ENCODE measurements at places on chromosomes 1 and 21.
A peak's percentile ranks its signal among the peaks of the same experiment; 100 is the strongest.

GRCh38 chr1:159040893-159041724, 31.4 kb downstream of the IFI16 start:
- DNase-seq = no peak

- DNase-seq = no peak
Measured at GRCh38 chr1:235998812-235999211, 66.1 kb downstream of the NID1 start.

- DNase-seq = peak; percentile 26
Measured at GRCh38 chr1:45493116-45493697, 2.2 kb upstream of the TESK2 start.

DNA sequence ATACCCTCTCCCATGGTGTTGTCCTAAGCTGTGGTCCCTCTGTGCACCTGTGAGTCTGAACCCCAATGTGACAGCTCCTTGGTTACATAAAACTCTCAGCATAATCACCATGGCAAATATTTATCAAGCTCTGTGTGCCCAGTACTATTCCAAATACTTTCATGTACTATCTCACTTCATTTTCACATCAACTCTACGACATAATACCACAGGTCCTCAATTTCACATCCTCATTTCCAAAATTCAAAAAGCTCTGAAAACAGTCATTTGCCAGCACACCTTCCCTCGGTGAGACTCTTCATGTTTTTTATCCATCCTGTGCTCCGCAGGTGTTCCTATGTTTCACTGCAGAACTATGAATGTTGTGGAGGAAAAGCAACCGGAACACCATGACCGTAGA, 12.4 kb upstream of the CREG1 start:
- DNase-seq = no peak

- DNase-seq = no peak
Measured at GRCh38 chr1:41653574-41653973, 169.1 kb upstream of the EDN2 start.

DNA sequence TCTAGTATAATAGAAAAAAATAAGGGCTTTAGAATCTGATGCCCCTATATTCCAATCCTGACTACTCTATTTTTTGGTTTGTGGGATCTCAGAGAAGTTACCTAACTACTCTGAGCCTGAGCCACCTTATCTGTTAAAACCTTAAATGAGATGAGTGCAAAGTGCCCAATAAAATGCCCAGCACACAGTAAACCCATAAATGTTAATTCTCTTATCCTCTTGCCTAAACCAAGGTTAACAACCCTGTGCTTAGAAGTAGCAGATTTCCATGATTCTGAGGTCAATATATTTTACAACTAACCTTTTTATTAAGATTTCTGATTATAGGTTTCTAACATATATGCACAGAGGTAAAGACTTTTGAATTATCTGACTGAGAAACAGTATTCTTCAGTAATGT, 35.8 kb downstream of the DOCK7 start:
- DNase-seq = no peak

GRCh38 chr1:248892590-248892989, 13.4 kb upstream of the PGBD2 start:
- DNase-seq = no peak

DNA sequence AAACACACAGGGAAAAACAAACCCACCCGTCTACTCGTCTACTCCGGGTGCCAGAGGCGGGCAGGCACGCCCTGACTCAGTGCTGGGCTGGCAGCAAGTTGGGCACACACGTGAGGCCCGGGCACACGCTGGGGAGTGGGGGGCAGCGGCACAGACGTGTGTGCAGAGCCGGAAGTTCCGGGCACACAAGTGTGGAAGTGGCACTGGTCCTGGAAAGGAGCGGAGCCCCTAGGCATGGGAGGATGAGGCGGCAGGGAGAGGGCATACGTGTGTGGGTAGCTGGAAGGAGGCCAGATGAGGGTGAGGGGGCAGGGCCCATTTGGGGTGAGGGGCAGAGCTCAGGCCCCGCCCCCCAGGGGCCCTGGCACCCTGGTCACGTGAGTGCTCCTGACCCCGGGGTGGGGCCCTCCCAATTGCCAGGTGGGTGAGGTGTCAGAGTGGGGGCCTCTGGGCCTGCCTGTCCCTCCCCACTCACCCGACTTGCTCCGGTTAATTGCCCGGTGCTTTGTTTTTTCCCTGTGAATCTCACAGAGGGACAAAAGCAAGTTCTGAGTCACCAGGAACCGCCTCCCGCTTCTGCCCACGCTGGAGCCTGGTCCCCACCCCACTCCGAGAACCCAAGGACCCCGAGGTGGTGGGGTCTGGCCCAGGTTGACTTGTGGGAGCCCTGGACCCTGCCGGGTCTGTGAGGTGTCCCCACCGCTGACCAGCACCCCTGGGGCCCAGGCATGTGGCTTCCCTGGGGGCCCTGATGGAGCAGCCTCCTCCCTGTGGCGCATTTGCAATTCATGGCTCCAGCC, 104.8 kb upstream of the CASZ1 start:
- DNase-seq = no peak

GRCh38 chr1:167790117-167790516, 68.3 kb downstream of the MPZL1 start:
- no peak for DNase-seq

DNA sequence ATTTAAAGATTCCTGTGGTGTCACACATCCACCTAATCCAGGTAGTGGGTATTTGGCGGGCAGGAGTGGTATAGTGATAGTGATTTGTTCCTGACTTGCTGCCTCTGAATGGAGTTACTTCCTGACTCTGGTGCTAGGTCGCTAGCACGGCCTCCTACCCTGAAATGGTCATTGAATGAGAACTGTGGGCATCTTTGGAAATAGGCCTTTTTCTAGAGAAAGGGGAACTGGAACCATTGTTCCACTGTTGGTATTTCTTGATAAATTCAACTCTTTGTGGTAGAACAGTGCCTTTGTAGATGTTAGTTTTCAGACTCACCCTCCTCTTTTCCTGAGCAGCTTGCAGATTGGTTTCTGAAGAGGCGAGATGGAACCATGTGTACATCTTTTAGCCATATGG, 1.5 kb downstream of the QSOX1 start:
- no peak for DNase-seq

DNA sequence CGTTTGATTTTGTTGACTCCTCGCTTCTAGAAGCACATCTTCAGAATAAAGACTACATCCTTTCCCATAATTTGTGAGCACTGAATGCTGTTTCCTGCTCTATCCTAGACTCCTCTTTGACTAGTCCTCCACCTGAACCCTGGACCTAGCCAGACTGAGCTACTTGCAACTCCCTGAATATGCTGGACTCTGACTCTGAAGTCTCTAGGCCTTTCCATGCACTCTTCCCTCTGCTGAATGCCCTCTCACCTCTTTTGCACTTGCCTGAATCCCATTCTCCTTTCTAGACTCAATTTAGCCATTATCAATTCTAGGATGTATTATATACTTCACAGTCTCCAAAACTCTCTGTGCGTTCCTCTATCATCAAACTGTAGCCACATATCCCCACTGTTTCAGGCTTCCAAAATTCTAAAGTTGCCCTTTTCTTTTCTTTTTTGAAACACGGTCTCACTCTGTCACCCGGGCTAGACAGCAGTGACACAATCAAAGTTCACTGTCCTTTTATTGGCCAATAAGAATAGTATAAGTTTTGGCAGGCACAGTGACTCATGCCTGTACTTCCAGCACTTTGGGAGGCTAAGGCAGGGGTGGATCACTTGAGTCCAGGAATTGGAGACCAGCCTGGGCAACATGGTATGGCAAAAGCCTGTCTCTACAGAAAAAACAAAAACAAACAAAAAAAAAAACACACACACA, 127.0 kb downstream of the LTN1 start:
- DNase-seq = no peak

DNA sequence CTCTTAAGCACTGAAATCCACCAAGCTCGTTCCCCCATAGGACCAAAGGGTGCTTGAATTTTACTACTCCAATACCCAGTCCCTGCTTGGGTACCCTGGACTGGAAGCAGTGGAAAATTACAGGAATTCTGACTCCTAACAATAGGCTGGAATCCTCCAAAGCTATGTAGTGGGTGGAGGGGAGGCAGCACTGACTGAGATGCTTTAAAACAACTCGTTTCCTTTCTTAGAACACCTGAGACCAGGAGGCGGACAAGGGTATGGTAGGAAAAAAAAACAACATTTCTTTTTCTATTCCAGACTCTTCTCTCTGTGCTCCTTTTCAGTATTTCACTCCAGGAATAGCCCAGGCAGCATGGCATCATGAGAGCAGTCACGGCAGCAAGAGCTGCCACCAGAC, 2.3 kb downstream of the PEF1 start:
- DNase-seq = no peak

GRCh38 chr21:21213297-21213696, 215.1 kb downstream of the NCAM2 start:
- DNase-seq = no peak

- DNase-seq = no peak
Measured at GRCh38 chr1:106995970-106996369, 60.5 kb upstream of the PRMT6 start.

- no peak for DNase-seq
Measured at GRCh38 chr1:70847013-70847412, 200.6 kb downstream of the PTGER3 start.

GRCh38 chr1:100353071-100353801, 930 bp downstream of the CDC14A start:
- DNase-seq = no peak

GRCh38 chr1:3029481-3029961, 8.3 kb downstream of the ACTRT2 start:
- DNase-seq = no peak

- no peak for DNase-seq
Measured at GRCh38 chr1:2259668-2260402, 31.7 kb downstream of the SKI start.

DNA sequence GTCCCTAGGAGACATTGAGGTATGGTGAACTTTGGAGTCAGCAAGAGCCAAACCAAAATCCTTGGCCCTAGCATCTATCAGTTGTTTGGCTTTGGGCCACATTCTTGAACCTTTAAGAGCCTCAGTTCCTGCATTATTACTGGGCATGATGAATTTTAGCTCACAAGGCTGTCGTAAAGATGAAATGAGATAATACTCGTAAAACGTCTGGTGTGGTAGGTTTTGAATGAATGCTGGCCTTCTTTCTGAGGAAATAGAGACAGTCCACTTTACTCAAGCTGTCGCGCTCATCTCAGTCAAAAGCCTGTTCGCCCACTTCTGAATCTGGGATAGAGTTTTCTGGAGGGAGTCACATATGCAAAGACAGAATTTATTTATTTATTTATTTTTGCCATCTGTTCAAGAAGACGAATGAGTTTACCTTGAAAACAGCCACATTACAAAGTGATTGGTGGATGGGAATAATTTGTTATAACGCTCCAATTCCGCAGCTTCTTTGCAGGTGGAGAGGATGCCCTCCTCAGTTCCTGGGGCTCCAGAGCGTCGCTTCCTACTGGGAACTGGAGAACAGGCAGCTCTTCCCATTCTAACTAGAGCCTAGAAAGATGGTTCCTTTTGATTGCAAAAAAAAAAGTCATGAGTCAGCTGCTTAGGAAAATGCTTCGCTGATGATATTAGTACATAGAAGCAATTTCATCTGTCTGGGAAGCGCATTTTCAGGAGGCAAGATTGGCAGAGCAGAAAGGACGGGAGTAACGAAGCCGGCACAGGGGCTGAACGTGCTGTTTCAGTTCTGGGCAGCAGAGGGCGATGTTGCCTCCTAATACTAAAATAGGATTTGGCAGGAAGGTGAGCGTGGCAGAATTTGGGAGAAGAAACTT, 49.9 kb upstream of the CYP2J2 start:
- DNase-seq = no peak

- no peak for DNase-seq
Measured at GRCh38 chr1:236175642-236176336, 33.5 kb downstream of the GPR137B start.

Measured in activated CD4-positive, CD25-positive, alpha-beta regulatory T cell treated with anti-CD3 and anti-CD28 coated beads, Interleukin-2, amount 50 U/mL, for 16 hours (primary cell).